Endothelial cell of umbilical vein (primary cell): ENCODE measurements at places on chromosomes 2 and 18.
A peak's percentile ranks its signal among the peaks of the same experiment; 100 is the strongest.

GRCh38 chr18:63177259-63177658 lies 142.3 kb downstream of the BCL2 start:
- no peak for DNase-seq

GRCh38 chr2:237359894-237360780 lies 53.8 kb downstream of the COL6A3 start:
- DNase-seq: no peak

GRCh38 chr2:170498619-170499018 lies 216.5 kb upstream of the SP5 start:
- DNase-seq: no peak

GRCh38 chr2:151333083-151333482 lies 24.3 kb upstream of the TNFAIP6 start:
- no peak for DNase-seq

GRCh38 chr2:137231628-137232027 lies 466.3 kb downstream of the THSD7B start:
- DNase-seq: no peak

- no peak for DNase-seq
Measured at GRCh38 chr18:7749008-7749405, 181.9 kb downstream of the PTPRM start.

DNA sequence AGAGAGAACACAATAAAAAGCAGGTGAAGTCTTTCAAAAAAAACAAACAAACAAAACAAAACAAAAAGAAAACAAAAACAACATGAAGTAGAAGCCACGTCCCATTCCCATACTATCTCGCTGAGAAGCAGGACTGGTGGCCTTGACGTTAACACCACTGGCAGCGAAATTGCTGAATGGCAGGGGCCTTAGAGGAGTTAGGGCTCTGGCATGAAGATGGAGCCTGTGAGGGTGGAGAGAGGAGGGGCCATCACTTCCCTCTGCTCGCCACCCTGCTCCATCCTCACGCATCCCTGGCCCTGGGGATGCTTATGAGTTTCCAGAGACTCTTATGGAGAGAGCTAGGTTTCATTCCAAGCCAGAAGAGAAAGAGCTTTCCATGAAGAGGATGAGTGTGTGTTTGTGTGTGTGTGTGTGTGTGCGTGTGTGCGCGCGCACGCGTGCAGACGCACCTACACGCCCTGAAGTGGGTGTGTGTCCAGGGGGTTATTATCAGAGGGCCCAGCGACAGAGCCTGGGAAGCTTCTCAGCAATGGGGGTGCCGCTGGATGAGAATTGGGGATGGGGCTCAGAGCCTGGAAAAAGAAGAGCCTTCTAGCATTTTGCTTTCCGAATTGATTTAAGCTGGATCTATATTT lies 20.4 kb upstream of the IMPA2 start:
- no peak for DNase-seq

GRCh38 chr18:78113136-78113939 lies 863.7 kb downstream of the GALR1 start:
- DNase-seq: no peak

- peak; percentile 64 for DNase-seq
Measured at GRCh38 chr18:13804305-13804704, 19.6 kb upstream of the MC5R start.

GRCh38 chr18:24322584-24323136 lies 75.0 kb downstream of the OSBPL1A start:
- peak; percentile 18 for DNase-seq

- DNase-seq: no peak
Measured at GRCh38 chr2:231336700-231337099, 58.8 kb upstream of the B3GNT7 start.

DNA sequence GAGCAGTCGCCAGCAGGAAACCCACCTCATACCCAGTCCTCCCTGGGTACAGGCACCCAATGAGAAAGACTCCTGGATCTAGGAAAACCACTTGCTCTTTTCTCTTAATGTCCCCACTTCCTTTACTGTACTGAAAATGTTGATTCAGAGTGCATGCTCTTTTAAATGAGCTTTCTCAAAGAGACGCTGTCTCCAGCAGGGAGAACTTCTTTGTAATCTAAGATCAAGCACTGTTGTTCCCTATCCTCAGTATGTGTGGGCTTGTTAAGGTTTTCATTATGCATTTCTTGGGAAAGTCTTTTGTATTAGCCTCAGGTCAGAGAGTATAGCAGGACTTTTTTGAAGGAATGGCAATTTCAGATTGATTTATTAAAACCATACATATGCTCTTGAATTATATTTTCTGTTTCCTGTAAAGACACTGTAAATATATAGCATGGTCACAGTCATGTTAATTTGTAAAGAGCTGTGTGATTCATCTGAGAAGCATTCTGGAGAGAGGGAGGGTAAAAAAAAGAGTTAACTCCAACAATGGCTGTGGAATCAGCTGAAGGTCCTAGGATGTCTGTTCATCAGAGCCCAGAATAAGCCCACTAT lies 178.1 kb downstream of the MGAT5 start:
- DNase-seq: peak; percentile 55

- DNase-seq: no peak
Measured at GRCh38 chr18:78901923-78902794, 77.5 kb upstream of the SALL3 start.

DNA sequence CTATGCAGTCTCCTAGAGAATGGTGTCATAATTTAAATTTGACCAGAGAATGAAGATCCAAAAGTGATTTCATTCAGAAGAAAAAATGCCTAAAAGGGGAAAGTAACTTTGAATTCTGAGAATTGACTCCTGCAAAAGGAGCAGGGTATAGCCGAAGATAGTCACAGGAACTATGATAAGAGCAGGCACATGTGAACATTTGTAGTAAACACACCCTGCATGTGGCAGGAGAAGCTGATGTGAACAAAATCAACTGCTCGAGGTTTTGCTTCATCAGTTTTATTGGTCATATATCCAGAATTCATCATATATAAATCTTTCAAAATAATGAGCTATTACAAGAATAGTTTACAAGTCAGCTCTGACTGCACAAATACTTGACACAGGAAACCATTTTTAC lies 14.0 kb downstream of the MCFD2 start:
- DNase-seq: no peak

DNA sequence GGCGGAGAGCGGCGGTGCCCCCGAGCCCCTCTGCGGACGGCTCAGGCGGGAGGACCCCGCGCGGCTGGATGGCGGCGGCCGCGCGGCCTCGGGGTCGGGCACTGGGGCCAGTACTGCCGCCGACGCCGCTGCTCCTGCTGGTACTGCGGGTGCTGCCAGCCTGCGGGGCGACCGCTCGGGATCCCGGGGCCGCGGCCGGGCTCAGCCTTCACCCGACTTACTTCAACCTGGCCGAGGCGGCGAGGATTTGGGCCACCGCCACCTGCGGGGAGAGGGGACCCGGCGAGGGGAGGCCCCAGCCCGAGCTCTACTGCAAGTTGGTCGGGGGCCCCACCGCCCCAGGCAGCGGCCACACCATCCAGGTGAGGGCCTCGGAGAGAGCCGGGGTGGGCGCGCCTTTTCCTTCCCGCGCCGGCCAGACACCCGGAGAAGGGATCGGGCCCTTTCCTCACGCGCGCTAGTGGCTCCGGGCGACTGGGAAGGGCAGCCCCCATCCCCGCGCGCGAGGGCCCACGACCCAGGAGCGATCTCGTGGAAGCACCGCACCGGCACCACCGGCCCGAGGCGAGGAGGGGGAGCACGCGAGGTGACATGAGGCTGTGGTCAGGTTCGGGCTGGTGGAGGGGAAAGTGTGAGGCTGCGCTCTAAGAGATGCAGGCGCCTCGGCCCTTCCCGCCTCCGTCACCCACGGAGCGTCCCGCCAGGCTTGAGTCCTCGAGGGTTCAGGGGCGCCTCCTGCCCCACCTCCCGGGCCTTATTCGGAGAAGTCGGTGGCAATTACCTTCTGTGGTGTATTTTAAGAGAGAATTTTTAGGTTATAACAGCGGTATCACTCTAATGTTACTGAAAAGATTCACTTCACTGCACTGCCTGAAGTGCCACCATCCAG lies 607 bp downstream of the LAMA3 start:
- peak; percentile 12 for DNase-seq

GRCh38 chr2:176149939-176150583 lies 1.3 kb upstream of the HOXD4 start:
- DNase-seq: no peak

DNA sequence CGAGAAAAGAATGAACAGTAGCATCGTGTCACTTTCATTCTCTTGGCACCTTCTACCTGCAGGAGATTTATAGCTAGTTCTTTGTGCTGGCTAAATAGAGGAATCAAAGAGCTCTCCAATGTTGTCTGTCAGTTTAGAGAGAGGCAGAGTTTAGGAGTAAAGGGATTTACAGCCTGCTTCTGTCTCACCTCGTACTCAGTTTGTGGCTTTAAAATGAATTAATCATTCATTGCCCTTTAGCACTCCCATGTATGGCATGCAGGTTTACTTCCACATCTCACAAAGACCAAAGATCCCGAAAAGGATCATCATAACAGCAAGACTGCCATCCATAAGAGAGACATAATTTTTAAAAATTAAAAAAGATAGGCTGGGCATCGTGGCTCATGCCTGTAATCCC lies 42.4 kb upstream of the ATL2 start:
- no peak for DNase-seq

DNA sequence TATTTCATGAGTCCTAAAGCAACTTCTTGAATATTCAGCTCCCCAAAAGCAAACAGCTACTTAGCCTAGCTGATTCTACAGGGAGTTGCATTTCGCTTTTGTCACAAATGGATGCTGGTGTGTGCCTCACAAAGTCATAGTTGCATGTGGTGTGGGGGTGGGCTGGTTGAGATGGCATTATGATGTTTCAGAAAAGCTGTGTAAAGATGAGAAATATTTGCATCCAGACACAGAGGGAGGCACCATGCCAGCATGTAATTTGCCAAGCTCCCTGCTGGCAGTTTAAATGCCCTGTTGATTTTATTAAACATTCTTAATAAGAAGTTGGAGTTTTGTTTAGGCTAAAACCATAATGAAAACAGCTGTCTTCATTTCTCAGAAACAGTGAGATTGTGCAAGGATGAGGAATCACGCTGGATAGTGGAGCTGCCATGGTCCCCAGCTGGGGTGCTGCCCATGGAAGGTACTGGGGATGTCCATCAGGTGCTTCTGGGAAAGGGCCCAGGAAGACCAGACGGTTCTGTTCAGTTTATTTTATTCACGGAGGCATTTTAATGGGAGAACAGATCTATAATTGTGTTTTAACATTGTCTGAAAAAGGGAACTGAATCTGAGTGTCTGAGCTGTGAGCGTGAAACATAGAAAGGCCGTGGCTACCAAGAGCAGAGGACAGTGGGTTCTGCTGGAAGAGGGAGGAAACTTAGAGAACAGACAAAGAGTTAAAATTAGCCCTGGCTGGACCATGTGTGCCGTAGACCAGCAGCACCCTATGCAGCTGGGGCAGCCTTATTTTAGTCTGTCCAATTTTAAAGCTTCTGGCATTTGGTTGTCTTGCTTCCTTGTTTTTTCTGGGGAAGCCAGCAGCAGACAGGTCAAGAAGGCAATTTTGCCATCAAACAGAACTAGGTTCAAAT lies 177.1 kb downstream of the FAM210A start:
- no peak for DNase-seq

GRCh38 chr2:69741575-69742321 lies at the start of gene ANXA4:
Gene ANXA4 (plus strand): TSS chr2:69742134. CDS start chr2:69781566, 39,432 bp downstream.
- peak; percentile 48 for DNase-seq
